Fibroblast of gingiva (primary cell): ENCODE measurements at places on chromosomes 5 and 9.

DNA sequence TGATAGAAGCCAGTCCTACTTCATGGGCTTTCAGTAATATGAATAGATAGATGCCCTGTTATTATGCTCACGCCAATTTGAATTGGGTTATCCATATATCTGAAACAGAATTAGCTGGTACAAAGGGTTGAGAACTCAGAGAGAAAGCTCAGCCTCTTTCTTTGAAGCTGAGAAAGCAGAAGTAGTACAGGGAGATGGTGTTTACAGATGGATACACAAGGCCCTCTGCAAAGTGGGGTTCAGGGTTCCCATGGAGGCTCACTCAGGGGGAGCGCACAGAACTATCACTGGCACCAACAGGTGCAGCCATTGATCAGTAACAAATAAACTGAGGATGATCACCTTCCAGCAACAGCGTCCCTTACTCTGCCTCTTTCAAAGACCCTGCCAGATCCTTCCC lies 349.7 kb downstream of the ICE1 start:
- no peak for DNase-seq

DNA sequence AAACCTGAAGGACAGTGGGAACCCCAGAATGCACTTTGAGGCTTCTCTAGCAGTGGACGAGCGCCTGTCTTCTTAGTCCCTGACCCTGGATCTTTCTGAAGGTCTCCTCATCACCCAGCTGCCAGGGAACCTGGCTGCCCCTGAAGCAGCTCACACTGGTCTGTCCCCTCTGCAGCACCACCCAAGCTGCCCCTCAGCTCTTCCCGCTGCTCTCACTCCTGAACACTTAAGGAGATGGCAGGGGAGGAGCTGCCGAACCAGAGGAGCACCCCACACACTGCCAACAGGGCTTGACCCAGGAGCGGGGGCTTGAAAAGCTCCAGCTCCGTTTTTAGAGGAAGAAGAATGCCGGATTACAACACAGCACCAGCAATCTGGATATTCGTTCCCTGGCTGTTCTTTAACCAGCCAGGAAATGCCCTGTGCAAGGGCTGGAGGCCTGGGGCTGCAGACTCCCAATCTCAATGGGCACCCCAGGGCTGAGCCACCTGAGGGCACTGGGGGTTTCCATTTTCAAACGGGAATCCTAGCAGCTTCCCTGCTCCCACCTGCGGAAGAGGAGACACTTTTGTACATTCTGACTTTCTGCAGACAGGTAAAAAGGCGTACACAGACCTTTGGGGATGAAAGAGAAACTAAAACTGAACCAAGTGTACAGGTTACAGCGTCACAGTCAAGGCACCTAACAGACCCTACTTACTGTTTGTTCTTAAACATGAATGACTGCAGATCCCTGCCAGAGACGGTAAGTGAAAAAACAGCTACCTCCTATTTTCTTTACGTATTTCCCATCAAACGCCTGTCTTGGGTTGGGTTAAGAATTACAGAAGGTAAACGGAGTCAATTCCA lies 36.3 kb downstream of the GOLM1 start:
- DNase-seq: no peak

DNA sequence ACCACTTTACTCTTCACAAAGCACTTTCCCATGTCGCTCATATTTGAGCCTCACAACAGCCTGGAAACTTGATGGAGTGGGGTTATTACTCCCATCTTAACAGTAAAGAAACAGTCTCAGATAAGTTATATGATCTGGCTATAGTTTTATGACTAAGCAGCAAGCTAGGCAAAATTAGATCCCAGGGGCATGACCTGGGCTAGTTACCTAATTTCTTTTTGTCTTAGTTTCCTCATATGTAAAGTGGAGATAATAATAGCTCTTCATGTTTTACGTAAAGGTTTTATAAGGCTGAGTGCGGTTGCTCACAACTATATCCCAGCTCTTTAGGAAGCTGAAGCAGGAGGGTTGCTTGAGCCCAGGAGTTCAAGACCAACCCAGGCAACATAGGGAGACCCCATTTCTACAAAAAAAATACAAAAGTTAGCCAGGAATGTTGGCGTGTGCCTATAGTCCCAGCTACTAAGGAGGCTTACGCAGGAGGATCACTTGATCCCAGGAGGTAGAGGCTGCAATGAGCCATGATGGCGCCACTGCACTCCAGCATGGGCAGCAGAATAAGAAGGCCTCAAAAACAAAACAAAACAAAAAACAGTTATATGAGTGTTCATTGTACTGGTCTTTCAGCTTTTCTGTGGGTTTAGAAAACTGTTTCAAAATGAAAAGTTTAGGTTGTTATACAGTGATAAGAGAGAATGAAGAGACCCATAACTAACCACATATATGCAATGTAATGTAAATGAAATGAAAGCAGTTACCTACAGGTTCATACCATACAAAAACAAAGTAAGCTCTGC lies 6.5 kb upstream of the PLIN2 start:
- peak; percentile 24 for DNase-seq

GRCh38 chr5:141411575-141411974 lies 1.2 kb upstream of the PCDHGA10 start:
- no peak for DNase-seq

- no peak for DNase-seq
These were observed 92.1 kb downstream of the CAVIN4 start for GRCh38 chr9:100669968-100670367.

- DNase-seq: peak; percentile 80
These were observed 377.3 kb downstream of the KIAA0825 start for GRCh38 chr5:94240993-94241651.

DNA sequence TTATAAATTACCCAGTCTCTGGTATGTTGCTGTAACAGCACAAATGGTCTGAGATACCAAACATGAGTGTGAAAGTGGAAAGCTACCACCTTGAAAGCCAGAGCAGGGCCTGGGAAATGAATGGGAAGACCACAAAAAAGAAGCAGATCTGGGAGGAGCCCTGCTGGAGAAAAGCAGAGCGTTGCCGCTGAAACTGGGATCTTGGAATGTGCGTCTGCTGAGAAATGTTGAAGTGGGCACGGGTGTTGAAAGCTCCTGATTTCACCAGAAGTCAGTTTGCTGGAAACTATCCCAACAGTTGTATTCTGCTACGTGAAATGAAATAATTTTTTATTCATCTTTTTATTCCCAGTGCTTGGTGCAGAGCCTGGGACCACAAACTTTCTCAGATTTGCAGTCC lies 40.0 kb downstream of the NUDT12 start:
- DNase-seq: no peak

DNA sequence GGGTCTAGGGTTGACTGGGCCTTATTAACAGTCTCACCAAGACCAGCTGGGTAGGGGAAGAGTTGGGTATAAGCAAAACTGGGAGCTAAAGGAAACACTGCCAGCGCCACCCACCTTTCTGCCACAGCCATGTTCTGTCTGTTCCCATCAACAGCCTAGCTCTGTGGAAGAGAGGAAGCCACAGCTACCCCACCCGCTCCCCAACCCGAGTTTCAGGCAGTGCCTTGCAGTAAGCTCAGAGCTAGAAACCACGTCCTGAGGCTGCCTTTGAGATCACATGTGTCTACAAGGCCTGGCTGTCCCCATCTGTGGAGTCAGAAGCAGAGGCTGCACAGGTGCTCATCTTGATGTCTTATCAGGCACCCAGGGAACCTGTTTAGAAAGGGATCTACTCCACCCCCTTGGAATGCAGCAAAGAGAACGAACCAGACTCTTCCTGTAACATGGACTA lies 15.3 kb downstream of the HNRNPH1 start:
- no peak for DNase-seq

- no peak for DNase-seq
These were observed 4.2 kb downstream of the UBE2QL1 start for GRCh38 chr5:6452622-6453504.

GRCh38 chr5:160442824-160443431 lies 21.3 kb downstream of the PTTG1 start:
- no peak for DNase-seq

- no peak for DNase-seq
These were observed 703.0 kb upstream of the NUDT12 start for GRCh38 chr5:104265531-104266140.

DNA sequence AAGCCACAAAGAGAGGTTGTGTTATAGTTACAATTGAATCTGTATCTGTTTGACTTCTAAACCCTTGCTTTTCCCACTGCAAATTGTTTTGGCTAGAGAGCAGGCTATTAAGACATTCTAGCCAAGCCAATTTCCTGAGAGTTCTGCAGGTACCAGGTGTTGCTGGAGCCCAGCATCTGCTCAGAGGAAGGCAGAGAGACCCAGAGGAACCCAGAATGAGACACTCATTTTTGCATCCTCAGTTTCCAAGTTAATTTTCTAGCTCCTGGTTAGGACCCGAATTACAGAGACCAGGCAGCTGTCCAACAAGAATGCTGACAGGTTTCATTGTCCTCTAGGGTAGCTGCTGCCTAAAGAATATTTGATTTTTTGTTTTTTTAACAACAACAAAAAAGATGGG lies 266.2 kb downstream of the TRIM32 start:
- DNase-seq: no peak

DNA sequence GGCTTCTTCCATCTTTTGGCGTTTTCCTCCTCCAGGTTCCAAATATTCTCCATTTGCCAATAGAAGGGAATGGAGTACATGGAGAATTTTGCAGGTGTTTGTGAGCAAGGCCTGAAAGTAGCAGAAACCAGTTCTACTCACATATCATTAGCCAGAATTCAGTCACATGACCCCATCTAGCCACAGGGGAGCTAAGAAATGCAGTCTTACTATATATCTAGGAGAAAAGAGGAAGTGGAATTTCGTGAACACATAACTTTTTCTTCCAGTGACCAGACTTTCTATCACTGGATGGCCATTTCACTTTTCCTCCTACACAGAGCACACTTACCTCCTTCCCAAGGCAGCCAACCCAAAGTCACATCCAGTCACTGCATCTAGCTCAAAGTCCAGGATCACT lies 55.1 kb downstream of the LOX start:
- DNase-seq: no peak

- no peak for DNase-seq
These were observed 22.3 kb downstream of the TRAF1 start for GRCh38 chr9:120904061-120904977.

- DNase-seq: no peak
These were observed 621.9 kb upstream of the CTNND2 start for GRCh38 chr5:12526113-12526512.

- no peak for DNase-seq
These were observed 248.6 kb downstream of the CTNND2 start for GRCh38 chr5:11655681-11656080.

DNA sequence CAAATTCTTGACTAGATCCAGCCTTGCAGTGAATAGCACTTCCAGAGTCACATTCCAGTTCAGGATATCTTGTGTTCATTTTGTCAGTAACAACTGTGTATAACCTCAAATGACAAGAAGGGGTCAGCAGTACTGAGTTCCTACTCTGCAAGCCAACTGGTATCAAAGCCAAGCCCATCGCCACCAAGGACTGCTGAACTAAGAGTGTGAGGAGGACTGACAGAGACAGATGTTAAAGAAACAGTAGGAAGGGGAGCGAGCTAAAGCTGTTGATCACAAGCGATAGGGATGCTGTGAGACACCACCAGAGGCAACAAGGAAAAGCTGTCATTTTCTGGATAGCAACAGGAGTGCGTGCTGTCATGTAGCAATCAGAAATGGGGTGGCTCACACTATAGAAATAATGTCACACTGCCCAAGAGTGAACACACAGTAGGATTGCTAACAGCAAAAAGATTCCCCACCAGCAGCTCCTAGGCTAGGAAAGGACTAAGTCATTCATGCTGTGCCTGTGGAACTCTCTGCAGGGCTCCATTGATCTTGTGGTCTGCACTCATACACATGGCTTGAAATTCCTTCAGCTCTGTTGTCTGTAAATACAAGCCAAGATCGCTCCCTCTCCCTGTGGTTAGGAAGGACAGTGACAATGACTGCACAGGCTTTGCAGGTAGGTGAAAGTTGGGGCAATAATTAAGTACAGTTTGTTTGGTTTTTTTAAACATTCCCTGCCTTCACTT lies 658.6 kb downstream of the NR2F1-AS1 start:
- no peak for DNase-seq

DNA sequence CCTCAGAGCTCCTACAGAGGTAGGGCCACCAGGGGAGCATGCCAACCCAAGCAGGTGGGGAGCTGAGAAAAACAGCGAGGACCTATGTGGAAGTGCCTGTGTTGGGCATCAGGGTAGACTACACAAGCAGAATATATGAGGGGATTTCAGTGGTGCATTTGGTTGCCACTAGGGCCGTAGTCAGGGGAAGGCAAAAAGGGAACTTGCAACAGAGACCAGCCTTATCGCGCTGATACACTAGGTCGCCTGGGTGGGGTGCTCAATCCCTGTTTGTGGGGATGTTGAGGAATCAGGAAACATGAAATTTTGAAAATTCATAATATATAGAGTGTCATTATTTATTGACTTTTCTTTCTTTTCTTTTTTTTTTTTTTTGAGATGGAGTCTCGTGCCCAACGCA lies 370.9 kb upstream of the PRR16 start:
- no peak for DNase-seq

DNA sequence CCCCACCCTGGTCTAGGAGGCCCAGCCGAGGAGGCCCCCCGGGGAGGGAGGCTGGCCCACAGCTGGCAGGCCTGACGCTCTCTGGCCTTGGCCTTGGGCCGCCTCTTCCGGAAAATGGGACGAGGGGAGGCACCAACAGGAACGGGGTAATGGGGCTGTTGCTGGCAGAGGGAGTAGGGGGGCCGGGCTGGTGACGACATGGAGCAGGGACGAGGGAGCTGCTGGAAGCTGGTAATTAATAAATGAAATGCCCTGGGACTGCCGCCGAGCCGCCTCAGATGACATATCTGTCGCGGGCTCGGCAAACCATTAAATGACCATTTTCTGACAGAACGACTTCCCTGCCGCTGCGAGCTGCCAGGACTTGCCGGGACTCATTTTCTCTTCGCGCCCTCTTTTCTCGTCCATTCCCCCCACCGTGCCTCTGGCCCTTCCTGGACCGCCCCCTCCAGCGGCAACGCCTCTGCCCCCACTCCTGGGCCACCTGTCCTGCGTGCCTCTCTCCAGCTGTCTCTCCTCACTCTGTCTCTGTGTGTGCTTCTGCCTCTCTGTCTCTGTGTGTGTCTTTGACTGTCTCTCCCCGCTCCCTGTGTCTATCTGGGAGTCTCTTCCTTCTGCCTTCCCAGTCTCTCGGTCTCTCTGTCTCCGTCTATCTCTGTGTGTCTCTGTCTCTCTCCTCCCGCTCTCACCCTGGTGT lies 215.7 kb downstream of the PAX5 start:
- DNase-seq: no peak

DNA sequence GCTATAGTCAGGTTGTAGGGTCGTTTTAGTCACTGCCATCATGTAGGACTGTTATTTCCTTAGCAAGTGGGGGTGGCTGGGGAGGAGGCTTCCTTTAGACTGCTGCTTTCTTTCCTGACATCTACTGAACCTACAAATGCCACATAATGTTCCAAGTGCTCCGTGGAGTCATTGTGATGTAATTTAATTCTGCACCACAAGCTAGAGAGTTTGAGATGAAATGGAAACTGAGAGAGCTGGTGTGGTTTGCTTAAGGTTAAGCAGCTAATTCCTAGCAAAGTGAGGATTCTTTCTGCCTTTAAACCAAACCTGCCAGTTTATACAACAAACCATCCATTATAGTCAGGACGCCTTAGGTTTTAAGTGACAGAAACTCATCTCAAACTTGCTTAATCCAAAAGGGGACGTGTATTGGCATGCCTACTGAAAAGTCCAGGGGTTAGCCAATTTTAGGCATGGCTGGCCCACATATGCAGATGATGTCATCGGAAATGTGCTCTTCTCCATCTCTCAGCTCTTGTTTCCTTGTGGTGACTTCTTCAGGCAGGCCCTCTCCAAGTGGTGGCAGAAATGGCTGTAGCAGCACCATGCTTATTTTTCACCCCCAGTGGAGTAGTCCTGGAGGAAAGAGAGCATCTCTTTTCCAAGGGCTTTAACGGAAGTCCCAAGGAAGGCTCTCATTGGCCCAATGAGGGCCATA lies 30.5 kb downstream of the ZNF618 start:
- DNase-seq: peak; percentile 58
